ENCODE measurements at places on chromosomes 11 and 22.

DNA sequence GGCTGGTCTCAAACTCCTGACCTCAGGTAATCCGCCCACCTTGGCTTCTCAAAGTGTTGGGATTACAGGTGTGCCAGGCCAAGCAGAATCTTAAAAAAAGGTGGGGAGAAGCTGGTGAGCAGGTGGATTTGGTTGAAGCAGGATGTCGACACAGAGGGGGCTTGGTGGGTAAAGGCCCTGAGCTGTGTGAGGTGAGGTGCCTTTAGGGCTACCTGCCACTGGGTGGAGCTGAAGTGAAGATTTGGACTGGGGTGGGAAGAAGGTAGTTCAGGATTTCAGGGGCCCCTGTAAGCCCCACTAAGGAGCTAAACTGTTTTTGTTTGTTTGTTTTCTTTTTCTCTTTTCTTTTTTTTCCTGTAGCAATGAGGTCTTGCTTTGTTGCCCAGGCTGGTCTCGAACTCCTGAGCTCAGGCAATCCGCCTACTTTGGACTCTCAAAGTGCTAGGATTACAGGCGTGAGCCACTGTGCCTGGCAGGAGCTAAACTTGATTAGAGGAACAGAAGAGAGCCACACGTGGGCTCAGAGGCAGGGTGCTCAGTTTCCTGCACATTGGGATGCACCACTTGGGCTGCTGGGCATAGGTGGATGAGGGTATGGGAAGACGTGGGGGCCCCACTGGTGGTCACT, 6.0 kb downstream of the P2RX6 start:
- no peak overlapping the region for H3K27ac ChIP-seq
- no peak for DNase-seq
- H3K4me1 ChIP-seq = peaks cover 12% of the 10 kb centered on the region
- H3K27me3 ChIP-seq = peaks cover 9% of the 10 kb centered on the region
- no peak overlapping the region for H3K4me3 ChIP-seq

DNA sequence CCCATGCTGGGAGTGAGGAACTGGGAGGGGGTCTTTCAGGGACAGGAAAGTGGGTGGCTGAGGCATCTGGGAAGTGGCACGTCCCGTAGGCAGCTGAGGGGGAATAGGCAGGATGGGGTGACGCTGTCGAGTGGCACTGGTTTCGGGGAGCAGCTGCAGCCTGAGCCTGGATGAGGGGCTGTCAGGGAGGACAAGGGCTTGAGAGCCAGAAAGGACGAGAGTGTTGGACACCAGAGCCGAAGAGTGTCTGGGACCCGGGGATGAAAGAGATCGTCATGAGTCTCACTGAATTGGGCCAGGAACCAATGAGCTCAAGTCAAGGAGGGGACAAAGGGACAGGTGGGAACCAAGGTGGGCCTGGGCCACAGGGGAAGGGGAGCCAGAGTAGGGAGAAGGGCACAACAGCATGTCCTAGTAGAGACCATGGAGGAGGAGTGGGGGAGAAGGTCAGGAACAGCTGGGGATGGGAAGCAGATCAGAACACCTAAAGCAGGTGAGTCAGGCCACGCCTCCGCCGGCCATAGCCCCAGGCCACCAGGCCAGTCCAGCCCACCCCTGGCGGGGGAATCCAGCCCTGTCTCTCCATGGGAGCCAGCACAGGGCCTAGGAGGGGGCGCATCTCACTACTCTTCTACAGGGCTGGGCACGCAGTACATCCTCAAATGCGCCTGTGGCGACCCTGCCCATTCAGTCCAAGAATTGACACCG, 4.2 kb downstream of the RAB3IL1 start:
- H3K27ac ChIP-seq = no peak overlapping the region
- H3K4me3 ChIP-seq = no peak overlapping the region
- H3K27me3 ChIP-seq = peaks cover 23% of the 10 kb centered on the region
- DNase-seq = no peak
- H3K4me1 ChIP-seq = peaks cover 6% of the 10 kb centered on the region
- no peaks in the 10 kb centered on the region for H3K36me3 ChIP-seq

DNA sequence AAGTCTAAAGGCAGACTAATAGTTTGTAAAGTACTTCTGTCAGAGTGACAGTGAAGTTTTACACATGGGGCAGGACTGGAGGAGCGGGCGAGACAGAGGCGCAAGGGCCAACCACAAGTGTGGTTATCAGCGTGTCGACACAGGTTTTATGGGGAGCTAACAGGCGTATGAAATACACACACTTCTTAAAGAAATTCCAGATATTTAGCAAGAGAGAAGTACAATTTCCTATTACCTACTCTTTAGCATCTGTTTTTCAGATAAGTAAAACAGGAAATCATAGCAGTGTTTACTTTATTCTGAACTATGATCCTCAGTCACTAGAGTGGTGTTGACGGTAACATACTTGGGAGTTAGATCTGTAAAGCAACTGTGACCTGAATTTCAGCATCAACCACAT, 22.5 kb downstream of the VSIG10L2 start:
- H3K27me3 ChIP-seq = peaks cover 3% of the 10 kb centered on the region
- no peaks in the 10 kb centered on the region for H3K4me1 ChIP-seq
- DNase-seq = no peak

DNA sequence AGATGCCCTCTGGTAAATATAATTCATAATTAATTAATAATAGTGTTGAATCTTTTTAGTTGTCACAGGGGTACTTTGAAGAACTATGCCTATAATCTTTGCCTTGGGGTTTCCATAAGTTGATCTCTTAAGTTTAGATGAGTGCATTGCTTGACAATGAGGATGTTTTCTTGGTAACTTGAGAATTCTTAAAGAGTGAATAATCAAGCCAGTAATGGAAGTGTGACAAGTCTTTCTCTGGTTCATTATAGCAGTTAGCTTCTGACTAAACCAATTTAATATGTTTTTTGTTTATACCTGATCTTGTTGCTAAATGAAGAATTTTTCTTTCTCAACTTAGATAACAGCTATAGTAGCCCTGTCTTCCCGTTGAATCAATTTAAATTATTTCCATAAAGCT, 46.2 kb downstream of the ATXN10 start:
- no peak overlapping the region for H3K27ac ChIP-seq
- H3K4me3 ChIP-seq = no peak overlapping the region
- H3K27me3 ChIP-seq = no peaks in the 10 kb centered on the region
- peaks cover 8% of the 10 kb centered on the region for H3K36me3 ChIP-seq

DNA sequence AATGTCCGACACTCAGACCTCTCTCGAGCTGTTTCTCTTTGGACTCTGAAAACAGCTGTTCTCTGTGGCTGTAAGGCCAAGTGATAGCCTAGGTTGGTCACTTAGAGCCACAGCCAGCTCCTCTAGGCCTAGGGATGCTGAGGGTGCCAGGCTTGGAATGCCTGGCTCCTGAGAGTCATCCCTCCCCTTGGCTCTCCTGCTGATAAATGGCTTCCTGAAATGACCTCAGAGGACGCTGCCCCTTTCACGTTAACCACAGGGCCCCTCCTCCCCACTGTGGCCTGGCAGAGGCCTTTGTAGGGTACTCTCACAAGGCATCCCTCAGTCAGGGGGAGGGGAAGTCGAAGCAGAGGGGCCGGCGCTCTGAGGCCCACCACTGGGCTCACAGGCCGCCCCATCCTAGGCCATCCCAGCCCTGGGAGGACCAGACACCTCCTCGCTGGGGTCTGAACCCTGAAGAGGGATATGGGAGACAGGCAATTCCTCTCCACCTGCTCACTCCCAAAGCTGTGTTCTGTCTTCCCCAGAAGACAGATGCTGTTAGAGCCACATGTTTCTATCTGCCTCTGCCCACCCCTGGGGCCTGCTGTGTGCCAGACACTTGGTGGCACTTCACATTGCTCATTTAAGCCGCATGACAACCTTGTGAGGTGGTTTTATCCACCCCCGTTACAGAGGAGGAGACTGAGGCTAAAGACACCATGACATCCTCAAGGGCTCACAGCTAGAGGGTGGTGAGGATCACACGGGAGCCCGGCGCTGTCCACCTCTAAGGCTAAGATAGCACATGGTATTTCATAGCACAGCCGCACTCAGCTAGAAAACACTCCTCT, 50.9 kb downstream of the ARFGAP3 start:
- DNase-seq = no peak
- no peak overlapping the region for H3K27ac ChIP-seq
- H3K4me3 ChIP-seq = no peak overlapping the region

DNA sequence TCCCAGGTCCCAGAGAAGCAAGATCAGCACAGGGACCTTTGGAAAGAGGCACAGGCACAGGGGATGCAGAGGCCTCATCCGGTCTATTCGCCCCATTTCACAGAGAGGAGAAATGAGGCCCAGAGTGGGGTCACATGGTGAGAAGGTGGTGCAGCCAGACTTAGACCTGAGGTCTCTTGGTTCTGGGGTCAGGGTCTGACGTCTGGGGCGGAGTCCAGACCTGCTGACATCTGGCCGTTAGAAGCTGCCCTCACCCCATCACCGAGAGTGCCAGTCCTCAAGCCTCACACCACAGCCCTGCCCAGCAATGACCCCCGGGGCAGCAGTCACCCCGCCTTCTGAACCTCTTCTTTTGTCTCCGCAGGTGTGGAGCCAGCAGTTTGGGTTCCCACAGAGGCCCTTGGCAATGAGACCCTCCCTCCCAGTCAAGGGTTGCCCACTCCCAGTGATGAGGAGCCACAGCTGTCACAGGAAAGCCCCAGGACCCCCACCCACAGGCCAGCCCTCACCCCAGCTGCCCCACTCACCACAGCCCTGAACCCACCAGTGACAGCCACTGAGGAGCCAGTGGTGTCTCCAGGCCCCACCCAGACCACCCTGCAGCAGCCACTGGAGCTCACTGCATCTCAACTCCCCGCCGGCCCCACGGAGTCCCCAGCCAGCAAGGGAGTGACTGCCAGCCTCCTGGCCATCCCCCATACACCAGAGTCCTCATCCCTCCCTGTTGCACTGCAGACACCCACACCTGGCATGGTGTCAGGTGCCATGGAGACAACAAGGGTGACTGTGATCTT, 62.4 kb downstream of the OTOG start:
- H3K4me1 ChIP-seq = no peaks in the 10 kb centered on the region
- H3K4me3 ChIP-seq = no peak overlapping the region
- H3K27ac ChIP-seq = no peak overlapping the region
- H3K27me3 ChIP-seq = peaks cover 3% of the 10 kb centered on the region
- DNase-seq = no peak

- peak; percentile 48 for DNase-seq
- H3K4me1 ChIP-seq = no peaks in the 10 kb centered on the region
- H3K4me3 ChIP-seq = no peak overlapping the region
- no peak overlapping the region for H3K27ac ChIP-seq
- H3K36me3 ChIP-seq = peaks cover 24% of the 10 kb centered on the region
Observed at GRCh38 chr11:134207538-134208239, 16.1 kb downstream of the NCAPD3 start.

DNA sequence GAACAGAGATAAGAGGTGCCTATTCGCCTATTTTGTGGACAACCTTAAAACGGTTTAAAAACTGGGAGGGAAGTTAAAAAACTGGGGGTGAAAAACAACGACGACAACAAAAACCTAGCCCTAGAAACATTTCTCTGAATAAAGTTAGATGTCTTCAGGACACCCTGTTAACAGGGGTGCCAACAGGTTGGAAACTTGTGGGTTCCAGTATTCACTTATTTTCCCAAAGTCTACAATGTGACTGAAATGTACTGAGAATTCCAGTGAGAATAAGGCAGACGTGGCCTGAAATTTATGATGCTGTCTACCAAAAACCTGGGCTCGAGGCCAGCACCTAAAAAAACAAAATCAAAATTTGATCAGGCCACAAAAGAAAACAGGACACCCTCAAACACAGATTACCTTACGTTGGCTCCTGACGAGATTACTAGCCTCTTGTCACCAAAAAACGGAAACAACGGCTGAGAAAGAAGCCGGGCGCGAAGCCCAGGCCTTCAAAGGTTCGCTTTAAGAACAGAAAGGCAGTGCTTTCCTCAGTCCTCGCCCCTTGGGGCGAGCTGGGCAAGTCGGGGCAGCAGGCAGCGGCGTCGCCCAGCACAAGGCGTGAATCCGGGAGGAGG, 906 bp downstream of the CCDC90B start:
- H3K4me1 ChIP-seq = peaks cover 55% of the 10 kb centered on the region
- peak overlapping the region; percentile 100 for H3K27ac ChIP-seq
- peak overlapping the region; percentile 99 for H3K4me3 ChIP-seq
- no peaks in the 10 kb centered on the region for H3K36me3 ChIP-seq
- peaks cover 7% of the 10 kb centered on the region for H3K27me3 ChIP-seq
- DNase-seq = no peak

Measured in immature natural killer cell (primary cell).